ENCODE measurements at places on chromosomes 3 and 15.

DNA sequence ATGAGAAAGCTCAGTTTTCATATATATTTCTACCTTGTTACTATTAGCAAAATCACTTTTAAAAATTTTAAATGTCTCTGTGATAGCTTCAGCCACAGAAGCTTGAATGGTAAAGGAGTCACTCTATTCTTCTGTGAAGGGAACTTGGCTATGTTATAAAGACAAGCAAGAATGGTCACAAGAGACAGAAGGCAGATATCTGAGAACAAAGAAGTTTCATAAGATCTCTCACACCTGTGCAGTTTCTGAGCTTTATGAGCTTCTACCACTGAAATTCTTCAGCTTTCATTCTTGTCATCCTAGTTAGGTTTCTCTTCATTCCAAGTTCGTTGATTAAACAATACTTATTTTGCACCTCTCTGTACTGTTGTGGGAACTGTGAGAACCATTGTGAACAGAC is 853.4 kb downstream of the IGSF11 start:
- no peak for DNase-seq

DNA sequence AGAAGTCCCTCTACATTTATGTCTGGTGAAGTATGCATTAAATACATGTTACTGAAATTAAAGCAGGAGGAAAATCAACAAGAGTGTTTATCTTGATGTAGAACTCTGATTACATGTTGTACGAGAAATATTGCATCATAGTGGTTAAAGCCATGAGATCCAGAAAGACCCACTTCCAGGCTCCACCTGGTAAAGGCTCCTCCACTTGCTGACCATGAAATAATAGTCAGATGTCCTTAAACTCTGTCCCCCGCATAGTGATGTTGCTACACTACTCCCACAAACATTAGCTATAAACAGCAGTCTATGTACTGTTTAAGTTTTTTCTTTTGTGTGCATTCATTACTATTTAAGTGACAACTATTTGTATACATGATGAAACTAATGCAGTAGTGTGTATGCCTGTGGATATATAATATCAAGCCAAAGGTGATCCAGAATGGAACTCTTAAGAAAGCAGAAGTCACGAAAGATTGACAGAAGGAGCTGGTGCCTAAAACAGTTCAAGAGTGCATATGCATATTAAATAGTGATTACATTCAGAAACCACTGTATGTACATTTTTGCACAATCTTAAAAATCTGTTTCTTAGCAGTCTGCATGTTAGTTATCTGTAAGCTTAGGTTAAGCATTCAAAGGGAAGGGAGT is 264.4 kb upstream of the KCNMB2 start:
- DNase-seq: no peak

DNA sequence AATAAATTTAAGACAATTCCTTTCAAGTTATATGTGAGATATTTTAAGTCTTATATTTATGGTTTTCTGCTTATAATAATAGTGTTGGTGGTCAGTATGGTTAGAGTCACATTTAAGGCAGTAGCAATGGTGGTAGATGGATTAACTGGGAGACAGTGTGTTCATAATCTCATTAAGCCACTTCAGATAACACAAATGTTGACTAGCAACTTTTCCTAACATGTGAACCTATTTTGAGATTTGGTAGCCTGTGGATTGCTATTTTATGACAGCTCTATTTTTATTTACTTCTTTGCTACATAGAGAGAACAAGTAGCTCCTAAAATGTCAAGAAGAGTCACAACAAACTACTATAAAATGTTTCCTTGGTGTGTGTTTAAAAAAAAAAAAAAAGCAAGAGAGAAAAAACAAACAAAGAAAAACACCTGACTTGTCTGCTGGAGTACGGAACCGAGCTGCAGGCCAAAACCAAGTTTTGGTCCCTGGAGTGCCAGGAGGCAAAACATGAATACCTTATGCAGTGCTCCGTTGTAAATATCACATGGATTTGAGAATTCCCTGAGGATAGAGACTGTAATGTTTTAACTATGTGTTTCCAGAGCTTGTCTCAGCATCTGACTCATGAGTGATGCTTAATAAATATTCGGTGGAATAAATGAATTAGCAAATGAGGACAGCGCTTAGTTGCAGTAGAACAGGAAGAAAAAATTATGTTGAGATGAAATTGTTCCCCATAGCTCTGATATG is 457.1 kb upstream of the ROBO2 start:
- no peak for DNase-seq

- no peak for DNase-seq
Measured at GRCh38 chr3:143977341-143978262, 6.0 kb downstream of the DIPK2A start.

DNA sequence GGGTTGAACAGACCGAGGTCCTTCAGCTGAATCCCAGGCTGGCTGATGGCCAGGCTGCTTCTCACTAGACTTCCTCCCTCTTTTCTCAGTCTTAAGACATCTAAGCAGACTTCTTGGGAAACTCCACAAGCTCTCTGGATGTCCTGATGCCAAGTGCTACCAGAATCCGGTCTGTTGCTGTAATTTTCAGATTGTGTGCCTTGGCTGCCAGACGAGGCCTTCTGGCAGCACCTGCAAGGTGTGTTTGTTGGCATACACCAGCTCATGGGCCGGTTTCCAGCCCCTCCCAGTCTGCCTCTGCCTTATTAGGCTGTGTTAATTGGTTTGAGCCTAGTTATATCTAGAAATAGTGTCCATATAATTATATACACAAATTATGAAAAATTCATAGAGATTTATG is 120.6 kb downstream of the TNIK start:
- DNase-seq: peak; percentile 82

DNA sequence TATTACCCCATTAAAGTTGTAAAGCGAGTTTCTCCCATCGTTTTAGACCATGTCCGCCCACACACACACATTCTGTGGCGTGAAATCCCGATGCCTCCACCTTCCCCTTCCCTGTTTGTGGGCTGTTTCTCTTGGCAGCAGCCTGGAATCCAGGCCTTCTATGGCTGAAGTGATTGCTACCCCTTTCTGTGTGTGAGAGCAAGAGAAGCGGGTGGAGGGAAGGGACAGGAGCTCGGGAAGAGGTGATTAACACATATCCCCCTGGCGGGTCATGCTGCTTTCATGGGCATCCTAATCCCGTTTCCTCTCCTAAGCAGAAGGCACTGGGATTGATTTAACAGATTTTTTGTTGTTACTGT is 283.8 kb upstream of the RGMA start:
- DNase-seq: no peak

DNA sequence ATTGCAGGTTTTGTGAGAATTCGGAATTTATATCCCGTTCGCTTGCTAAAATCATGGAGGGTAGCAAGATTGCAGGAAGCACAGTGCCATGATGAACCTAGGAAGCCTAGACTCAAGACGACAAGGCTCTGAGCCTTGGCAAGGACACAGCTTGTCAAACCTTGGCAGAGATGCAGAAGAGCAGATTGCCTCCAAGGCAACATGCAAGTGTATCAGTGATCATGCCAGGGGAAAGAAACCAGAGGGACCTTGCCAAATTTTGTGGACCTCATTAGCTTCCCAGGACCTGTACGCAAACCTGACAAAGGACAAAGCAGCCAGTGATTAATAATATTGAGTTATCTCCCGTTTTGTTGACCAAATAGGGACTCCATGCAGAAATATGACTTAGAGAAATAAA is 159.7 kb downstream of the GOLIM4 start:
- no peak for DNase-seq

DNA sequence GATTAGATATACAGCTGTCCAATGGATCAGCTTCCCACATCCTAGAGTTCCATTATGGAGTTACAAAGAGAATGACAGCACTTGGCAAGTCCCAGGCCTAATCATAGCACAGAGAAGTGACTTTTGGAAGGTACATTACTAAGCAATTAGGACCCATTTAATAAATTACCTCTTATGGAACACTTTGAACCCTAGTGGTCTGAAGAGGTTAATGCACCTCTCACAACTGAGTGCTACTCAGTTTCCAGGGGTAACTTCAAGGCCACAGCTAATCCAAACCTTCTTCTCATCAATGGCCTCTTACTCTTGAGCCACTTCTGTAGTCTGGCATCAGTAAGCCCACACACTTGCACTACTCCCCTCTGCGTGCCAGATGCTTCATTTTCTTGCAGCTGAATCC is 34.9 kb upstream of the MEIS2 start:
- no peak for DNase-seq

GRCh38 chr3:47715928-47716327 is 65.8 kb downstream of the SMARCC1 start:
- no peak for DNase-seq

Measured in mucosa of descending colon (tissue), 3 donors.